GM23338 (cell line): ENCODE measurements at places on chromosomes 11 and 22. TPM values are rescaled to one million over a fixed set of nuclear protein-coding genes. Genes with fewer than 3 reads are reported as not detected.

DNA sequence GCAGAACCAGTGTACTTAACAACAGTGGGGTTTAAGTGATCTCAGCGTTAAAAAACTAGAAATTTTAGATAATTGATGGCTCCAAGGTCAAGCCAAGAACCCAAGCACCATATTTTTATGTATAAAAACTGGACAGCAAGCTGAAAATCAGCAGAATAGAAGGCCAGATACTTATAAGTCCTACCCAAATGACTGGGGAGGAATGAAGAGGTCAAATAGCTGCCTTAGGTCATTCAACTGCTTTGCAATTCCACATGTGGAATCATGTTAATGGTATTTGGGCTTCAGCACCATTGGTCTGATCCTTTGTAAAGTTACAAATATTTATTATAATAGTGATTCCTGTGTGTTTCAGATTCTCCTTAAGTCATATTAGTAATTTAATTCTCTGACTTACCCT is 108.4 kb downstream of the FAT3 start:
- no peak for DNase-seq

HIKESHI gene
- total RNA-seq = 71.2 and 76.8 TPM in 2 replicates

- no peak for DNase-seq
Measured at GRCh38 chr22:49512487-49513165, 315.0 kb downstream of the BRD1 start.

GRCh38 chr22:41787331-41787730 is 13.1 kb upstream of the CCDC134 start:
- no peak for DNase-seq

ZBTB3 gene
- total RNA-seq = 82.6 and 91.7 TPM in 2 replicates

- DNase-seq = no peak
Measured at GRCh38 chr22:24037851-24038765, 27.0 kb downstream of the CABIN1 start.

FXYD6 gene
- 25.6 and 30.7 TPM in 2 replicates for total RNA-seq

GRCh38 chr22:21102659-21103267 is 57.0 kb downstream of the LRRC74B start:
- DNase-seq = peak; percentile 96

C11orf97 gene
- not detected in 2 replicates for total RNA-seq

DNA sequence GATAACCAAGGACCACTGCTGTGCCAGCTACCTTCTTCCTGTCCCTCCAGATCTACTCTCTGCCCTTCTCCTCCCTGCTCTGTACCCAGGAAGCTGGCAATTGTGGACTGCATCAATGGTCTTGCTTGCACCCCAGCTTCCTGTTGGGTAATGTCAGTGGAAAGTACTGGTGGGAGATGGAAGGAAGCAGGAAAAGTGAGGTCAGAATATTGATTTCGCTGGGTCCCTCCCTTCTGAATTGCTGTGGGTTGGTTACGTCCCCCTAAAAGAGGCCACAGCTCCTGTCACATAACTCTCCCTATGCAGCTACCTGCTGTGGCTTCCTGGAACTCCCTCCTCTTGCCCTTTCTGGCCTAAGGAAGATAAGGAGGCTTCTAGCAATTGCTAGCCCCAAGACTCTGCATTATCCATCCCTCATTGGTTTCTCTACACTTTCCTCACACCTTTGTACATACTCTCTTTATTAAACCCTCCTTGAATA is 81.2 kb downstream of the RASSF10 start:
- no peak for DNase-seq

C11orf91 gene
- not detected in 2 replicates for total RNA-seq

DNA sequence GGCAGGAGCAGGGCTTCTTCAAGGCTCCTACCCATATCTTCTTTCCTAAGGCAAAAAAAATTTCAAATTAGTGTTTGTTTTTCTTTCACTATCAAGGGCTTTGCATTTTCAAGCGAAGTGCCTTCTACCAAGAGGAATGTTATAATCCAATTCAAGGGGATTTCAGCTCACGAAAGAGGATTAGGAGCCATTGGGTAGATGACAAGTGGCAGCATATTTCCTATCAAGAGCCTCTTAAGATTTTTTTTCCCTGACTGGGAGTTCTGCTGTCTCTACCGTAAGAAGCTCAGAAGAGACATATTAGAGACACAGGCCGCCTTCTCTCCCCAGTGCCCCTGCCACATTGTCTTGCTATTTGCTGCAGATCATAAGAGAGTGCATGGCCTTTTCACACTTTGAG is 55.9 kb upstream of the BMAL1 start:
- DNase-seq = no peak
